A172 (cell line): ENCODE measurements at places on chromosomes 1 and 21. TPM values are rescaled to one million over a fixed set of nuclear protein-coding genes. Genes with fewer than 3 reads are reported as not detected.

The SH2D1B gene
- 0.03 and 0.05 TPM in 2 replicates for total RNA-seq

The CYP4B1 gene
- not detected in 2 replicates for total RNA-seq

The PADI2 gene
- total RNA-seq = 0.31 TPM in 1 of 2 replicates, not detected in the other

The FAM110D gene
- total RNA-seq = 0.62 TPM in 1 of 2 replicates, not detected in the other
